ENCODE measurements at places on chromosomes 3 and 15.

DNA sequence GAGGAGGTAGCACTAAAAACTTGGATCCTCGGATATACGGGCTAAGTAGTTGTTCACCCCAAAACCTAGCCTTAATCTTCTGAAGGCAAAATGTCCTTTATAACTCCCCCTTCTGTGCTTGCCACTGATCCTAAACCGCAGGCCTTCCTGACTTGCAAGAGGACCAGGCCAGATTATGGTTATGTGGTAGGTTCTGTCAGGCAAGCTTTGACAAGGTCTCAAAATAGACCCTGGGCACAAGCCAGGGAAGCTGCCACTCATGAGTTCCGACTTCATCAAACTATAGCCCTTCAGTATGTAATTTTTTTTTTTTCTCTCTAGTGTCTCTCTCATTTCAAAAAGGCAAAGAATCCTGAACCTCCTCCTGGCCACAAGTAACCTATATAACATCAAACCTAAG is 3.2 kb downstream of the LRRFIP2 start:
- DNase-seq: peak; percentile 10

DNA sequence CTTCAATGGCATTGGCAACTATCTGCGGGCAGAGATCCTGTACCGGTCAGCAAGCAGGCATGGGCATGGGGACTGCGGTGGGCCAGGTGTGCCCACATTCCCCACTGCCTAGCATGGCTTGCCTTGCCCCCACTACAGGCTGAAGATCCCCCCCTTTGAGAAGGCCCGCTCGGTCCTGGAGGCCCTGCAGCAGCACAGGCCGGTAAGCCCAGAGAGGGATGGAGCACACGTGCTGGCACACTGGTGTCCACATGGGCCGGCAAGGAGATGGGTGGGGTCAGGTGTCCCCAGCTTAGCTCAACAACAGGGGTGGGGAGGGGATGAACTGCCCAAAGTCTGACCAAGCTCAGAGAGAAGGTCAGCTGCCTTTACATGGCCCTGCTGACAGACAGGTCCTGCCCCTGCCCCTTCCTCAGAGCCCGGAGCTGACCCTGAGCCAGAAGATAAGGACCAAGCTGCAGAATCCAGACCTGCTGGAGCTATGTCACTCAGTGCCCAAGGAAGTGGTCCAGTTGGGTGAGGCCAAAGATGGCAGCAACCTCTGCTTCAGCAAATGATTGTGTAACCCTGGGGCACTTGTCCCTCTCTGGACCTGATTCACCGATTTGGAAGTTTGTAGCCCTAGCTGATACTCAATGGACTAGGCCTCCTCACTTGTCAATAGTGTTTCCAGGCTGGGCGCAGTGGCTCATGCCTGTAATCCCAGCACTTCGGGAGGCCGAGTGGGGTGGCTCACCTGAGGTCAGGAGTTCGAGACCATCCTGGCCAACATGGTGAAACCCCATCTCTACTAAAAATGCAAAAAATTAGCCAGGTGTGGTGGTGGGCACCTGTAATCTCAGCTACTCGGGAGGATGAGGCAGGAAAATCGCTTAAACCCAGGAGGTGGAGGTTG is 5.6 kb downstream of the NEIL1 start:
- DNase-seq: no peak

GRCh38 chr3:38580450-38581382 is 68.8 kb downstream of the SCN5A start:
- DNase-seq: no peak

DNA sequence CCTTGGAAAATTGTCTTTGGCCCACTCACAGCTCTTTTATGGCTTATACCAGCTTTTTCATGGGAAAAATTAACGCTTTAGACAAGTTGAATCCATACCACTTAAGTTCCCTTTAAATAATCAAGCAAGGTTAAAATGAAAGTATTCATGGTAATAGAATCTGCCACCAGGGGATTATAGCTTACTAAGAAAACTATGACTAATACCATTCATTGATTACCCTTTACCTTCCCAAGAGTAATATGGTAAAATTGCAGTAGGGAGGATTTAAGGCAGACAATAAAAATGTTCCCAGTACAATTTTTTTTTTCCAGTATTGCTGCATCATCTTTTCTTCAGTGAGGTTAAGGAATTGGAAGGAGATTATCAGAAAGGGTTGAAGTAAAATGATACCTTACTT is 641.1 kb upstream of the NAALADL2 start:
- DNase-seq: no peak

GRCh38 chr3:140428380-140428779 is 249.5 kb upstream of the TRIM42 start:
- DNase-seq: no peak

DNA sequence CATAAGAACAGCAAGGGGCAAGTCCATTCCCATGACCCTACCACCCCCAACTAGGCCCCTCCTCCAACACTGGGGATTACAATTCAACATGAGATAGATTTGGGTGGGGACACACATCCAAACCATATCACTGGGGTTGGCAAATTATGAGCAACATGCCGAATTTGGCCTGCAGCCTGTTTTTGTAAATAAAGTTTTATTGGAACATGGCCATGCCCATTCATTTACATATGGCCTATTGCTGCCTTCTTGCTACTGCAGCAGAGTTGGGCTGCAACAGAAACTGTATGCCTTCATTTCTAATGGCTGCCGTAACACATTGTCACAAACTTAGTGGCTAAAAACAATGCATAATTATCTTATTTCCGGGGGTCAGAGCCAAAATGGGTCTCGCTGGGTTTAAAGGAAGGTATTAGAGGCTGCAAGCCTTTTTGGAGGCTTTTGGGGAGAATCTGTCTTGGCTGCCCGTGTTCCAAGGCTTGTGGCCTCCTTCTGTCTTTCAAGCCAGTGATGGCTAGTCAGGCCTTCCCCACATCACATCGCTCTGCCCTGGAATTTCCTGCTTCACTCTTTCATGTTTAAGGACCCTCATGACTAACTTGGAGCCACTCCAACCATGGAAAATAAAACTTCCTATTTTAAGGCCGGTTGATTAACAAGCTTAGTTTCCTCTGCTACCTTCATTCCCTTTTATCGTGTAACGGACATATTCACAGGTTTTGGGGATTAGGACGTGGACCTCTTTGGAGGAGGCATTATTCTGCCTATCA is 428.5 kb upstream of the PROK2 start:
- DNase-seq: peak; percentile 50

- no peak for DNase-seq
Measured at GRCh38 chr15:35019404-35020327, 31.6 kb upstream of the ZNF770 start.

DNA sequence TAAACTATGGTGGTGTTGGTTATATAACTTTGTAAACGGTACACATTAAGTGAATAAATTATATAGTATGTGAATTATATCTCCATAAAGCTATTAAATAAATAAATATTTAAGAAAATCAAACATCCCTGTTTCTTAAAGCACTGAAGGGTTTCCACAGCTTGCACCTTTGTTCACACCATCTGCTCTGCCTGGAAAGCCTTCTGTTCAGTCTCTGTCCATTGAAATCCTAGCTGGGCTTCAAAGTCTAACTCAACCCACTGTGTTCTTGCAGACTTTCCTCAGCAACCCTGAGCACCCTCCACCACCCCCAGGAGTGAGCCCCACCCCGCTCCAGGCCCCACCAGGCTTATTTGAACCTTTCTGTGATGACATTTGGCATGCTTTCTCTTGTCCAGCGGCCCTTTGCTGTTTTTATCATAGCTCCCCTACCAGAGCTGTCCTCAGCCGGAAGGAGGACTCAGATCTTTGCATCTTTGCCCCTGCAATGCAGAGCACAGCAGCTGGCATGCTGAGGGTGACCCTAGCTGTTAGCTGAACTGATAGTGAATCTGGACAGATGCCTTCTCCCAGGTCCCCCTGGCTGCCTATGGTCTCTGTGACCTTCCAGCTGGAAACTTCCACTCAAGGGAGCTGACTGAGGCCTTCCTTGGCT is 105.2 kb downstream of the DAPK2 start:
- no peak for DNase-seq

- peak; percentile 75 for DNase-seq
Measured at GRCh38 chr3:48634661-48635221, 520 bp downstream of the SLC26A6 start.

DNA sequence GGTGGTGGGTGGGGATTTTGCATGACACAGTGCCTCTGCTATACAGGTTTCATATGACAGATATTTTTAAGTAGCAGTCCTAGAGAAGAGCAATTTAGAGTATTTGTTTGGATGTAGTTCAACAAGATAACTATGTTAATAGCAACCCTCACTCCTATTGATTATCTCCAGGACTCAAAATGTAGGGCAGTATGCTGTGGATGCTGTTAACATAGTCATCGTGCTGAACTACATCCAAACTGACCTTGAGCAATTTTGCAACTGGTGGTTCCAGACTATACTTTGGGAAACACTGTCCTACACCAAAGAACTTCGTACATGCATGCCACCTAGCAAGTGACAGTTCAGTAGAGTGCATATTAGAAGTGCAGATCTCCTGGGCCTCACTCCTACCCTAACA is 117.6 kb downstream of the IL5RA start:
- no peak for DNase-seq

GRCh38 chr3:105561876-105562275 is 195.2 kb downstream of the ALCAM start:
- no peak for DNase-seq

- DNase-seq: no peak
Measured at GRCh38 chr15:43901495-43901894, 74.7 kb downstream of the WDR76 start.

DNA sequence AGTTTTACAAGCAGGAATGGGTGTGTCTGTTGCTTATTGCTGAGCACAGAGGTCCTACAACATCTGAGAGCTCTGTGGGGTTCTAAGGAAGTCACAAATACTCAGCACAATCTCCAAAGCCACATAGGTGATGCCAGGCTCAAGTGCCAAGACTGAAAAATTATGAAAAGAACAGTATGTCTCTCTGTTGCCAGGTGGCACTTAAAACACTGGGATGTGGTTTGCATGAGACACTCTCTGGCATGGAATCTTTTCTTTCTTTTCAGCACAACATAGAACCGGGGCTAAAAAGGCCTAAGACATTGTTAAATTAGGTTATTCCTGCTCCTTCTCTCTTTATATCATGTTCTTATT is 127.3 kb upstream of the PRICKLE2 start:
- no peak for DNase-seq

GRCh38 chr3:182259579-182259978 is 533.7 kb upstream of the ATP11B start:
- DNase-seq: peak; percentile 65

DNA sequence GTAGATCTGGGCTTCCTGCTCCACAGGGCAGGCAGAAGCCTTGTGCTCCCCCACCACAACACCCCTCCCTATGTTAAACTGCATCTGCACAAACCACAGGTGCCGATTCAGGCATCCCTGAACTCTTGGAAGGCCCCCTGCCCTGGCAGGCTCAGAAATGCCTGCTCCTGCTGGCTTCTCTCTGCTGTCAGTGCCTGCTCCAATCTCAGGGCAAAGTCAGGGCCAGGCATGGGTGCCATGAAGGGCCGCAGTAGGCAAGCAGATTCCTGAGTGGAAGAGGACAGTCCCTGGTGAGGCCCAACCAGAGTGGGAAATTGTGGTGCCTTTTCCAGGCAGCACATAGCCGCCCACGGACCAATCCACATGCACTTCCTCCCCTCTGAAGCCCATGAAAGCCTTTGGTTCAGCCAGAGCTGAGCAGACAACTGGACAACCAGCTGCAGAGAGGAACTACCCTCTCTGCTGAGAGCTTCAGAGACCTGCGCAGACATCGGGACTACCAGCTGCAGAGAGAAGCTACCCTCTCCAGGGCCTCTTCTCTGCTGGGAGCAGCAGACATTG is 13.6 kb downstream of the PRR20G start:
- no peak for DNase-seq

All from astrocyte of the hippocampus (primary cell).